ENCODE measurements at places on chromosomes 3 and 15.
A peak's percentile ranks its signal among the peaks of the same experiment; 100 is the strongest.

- peak; percentile 49 for DNase-seq
Observed at GRCh38 chr3:16151109-16151508, 23.4 kb upstream of the GALNT15 start.

- DNase-seq: no peak
Observed at GRCh38 chr3:12046406-12046805, 42.2 kb downstream of the SYN2 start.

DNA sequence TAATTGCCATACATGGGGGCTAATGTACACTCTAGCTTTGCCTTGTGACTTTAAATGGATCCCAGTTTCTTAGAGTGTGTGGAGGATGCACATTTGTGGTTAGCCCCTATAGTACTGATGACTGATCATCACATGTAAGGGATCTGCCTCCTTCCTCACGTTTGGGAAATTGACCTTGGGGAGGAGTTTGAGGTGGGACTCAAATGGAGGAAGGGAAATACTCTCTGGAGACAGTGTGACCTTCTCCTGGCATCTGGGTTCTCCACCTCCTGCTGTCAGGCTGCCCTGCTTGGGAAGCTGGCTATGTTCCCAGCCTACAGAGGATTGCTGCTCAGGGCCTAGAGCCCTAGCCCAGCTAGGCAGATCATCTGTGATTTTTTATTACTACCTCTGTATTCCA, 48.7 kb downstream of the PPM1L start:
- peak; percentile 44 for DNase-seq

- no peak for DNase-seq
Observed at GRCh38 chr3:60364475-60364874, 886.8 kb downstream of the FHIT start.

DNA sequence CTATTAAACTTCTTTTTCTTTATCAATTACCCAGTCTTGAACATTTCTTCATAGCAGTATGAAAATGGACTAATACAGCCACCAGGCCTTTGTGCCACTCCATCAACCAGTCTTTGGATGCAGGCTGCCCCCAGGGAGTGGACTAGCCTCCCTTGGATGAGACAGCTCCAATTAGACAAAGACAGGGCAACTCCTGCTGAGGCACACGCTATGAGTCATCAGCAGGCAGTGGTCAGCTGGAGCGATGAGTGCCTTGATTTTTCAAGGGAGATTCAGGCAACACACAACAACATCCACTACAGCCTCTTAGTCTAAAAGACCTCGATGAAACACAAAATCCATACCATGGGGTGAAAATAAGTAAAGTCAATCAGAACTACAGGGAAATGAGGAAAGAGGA, 160.1 kb downstream of the ARRDC4 start:
- peak; percentile 12 for DNase-seq

Data from ureter (tissue), 1 donor.